ENCODE measurements at places on chromosomes 3 and 15.
A peak's percentile ranks its signal among the peaks of the same experiment; 100 is the strongest.

DNA sequence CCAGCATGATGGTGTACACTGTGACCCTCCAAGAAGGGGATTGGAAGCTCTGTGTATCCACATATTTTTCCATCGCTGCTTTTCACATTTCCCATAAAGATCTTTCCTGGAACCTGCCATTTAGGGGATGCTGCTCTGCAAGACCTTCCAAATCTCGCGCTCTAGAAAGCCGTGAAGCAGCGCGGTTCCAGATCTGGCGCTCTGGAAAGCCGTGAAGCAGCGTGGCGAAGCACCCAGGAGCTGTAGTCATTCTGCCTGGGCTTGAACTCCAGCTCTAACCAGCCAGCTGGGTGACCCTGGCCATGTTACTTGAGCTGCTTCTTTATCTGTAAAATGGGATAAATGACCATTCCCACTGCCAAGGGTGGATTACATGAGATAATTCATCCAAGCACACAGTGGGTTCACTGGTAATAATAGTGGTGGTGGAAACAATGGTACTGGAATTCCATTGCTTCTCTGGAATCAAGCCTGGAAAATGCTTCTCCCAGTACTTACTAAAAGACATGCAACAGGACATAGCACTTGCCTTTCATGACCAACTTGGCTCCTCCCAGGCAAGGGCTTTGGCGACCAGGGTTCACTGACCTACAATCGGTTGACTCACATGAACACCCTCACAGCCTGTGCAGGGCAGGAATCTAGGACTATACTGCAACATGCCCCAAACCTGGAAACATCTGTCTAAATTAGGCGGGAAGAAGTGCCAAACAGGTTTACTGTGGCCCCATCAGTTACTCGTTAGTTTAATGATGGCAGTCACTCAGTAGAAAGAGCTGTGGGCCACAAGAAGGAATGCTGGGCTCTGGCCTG lies 70.7 kb downstream of the XXYLT1 start:
- DNase-seq, result no peak

DNA sequence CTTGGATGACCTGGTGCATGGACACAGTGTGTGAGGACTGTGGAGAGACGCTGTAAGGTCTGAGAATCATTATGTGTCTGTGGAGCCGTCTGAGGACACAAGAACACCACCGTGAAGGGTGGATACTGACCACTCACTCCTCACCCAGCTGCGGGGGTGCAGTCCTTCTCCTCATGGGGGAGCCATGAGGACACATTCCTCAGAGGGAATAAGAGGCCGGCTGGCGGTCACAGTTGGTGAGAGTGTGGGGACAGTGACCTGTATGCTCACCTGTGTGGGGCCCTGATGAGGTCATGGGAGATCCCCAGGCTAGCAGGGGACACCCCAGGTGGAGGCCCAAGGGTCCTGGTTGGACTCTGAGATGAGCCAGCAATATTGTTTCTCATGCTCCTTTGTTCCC lies 2.5 kb upstream of the TRPM1 start:
- no peak for DNase-seq

GRCh38 chr3:187456250-187456649 lies 88.1 kb downstream of the RTP4 start:
- no peak for DNase-seq

GRCh38 chr3:196631682-196632045 lies 7.8 kb upstream of the NRROS start:
- DNase-seq, result no peak

- no peak for DNase-seq
Observed at GRCh38 chr15:90082140-90082715, 20.0 kb downstream of the IDH2 start.

- no peak for DNase-seq
Observed at GRCh38 chr3:2513986-2514385, 415.3 kb downstream of the CNTN4 start.

- no peak for DNase-seq
Observed at GRCh38 chr15:25175789-25176615, 221.2 kb downstream of the SNRPN start.

GRCh38 chr3:193767353-193768069 lies 174.5 kb downstream of the OPA1 start:
- no peak for DNase-seq

- DNase-seq, result peak; percentile 61
Observed at GRCh38 chr15:100918690-100919480, at the start of gene LRRK1. TSS of gene LRRK1 (plus strand) at chr15:100919357. CDS start at chr15:100924633, 5,276 bp downstream.

GRCh38 chr3:189561256-189561655 lies 69.9 kb upstream of the TP63 start:
- DNase-seq, result no peak

- no peak for DNase-seq
Observed at GRCh38 chr15:81069356-81069755, 64.7 kb upstream of the CFAP161 start.

DNA sequence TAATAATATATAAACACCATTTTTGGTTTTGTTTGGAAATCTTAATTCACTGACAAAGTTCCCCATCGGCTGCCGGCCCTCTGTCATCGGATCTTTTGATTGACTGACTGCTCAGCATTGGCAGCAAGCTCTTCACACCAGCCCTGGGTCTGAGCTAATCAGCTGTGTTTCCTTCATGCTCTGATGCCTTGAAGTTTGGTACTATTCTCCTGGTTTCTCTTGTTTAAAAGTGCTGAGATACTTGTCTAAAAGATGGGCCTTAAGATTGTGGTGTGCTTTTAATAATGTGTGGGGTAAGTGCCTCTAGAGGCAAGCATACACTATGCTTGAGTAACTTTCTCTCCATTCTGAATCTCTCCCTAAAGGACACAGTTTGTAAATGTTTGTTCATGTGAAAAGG lies 415.5 kb upstream of the TPRG1 start:
- no peak for DNase-seq

- peak; percentile 69 for DNase-seq
Observed at GRCh38 chr3:142888481-142889211, at the start of gene PCOLCE2. TSS of gene PCOLCE2 (minus strand) at chr3:142889083. CDS start at chr3:142888896, 187 bp downstream.

DNA sequence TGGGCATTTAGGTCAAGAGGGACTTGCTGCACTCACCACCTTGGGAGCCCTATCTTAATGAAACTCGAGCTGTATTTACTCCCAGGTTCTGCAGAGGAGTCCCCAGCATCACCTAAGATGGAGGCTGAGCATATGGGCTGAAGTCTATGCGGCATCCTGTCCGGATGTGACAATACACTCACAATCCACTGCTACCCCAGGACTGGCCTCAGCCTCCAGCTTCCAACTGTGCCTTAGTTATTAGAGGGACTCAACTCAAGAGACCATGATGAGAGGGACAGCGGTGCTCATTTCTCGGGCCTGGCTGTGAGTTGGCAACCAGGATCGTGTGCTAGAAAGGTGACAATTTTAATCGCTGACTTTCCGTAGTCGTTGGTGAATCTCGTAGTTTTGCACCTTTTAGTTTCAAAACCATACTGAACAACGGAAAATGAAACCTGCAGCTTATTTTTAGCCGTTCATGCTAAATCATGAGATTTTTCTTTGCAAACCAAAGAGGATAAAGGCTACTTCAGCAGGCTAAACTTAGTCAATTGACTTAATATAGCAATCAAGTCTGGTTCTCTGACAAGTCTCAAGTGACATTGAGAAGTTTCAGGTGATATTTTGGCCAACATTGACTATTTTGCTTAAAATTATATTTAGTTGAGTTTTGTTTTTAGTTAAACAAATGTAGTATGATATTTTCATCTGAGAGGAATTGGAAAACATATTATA lies 11.1 kb downstream of the ZBTB38 start:
- no peak for DNase-seq

DNA sequence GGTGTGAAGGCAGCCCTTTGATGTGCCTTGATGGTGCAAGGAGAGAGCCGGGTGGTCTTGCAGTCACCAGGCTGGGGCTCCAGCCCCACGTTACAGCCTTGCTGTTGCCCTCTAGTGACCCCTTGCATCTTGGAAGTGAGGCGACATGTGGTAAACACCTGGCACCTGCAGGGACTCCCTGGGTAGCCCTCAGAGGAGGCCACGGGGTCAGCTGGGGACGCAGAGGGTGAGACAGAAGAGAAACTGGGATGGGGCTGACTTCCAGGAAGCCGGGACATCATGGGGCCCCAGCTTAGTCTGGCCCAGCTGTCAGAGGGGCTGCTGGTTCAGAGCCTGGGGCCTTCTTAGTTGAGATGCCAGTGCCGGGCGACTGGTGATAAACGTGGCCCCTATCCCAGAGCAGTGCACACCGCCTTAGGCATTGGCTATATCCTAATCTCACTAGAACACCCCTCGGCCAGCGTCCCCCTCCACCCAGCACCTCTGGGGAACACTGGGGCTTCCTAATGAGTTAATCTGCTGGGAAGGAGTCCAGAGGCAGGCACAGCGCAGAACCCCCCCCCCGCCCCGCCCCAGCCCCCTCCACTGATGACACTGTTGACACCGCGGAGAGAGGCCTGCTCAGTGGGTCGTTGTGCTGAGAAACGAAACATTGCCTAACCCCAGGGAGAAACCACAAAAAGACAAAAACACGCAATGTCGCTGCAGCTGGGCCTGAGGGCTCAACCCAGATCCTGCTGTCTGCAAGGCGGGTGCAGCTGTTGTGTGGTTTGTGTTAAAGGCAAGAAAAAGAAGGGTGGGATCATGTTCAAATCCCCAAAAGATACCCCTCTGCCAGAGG lies 60.5 kb upstream of the KLF13 start:
- DNase-seq, result no peak
